ENCODE measurements at places on chromosomes 3 and 15.

GRCh38 chr3:52831500-52832301, 1.2 kb upstream of the ITIH4 start:
- DNase-seq, result no peak

GRCh38 chr15:87792250-87793040, 464.1 kb downstream of the NTRK3 start:
- no peak for DNase-seq

- DNase-seq, result no peak
Measured at GRCh38 chr3:40800343-40800742, 275.6 kb downstream of the ZNF621 start.

DNA sequence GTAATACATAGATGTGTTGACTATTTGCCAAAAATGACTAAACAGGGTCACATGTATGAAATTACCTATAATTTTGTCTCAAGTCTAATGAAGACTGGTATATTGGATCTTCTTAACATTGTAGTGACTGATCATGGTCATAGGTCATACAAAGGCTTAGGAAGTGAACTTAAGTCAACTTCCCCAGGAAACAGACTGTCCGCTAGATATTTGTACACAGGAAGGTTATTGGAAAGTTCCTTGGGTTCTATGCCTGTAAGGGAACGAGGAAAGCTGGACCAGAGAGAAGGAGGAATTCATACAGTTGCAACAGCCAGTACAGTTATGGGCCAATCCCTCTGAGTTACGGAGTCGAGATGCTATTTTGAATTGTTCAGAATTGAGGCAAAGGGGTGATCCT, 462.0 kb upstream of the THRB start:
- DNase-seq, result no peak

- DNase-seq, result no peak
Measured at GRCh38 chr3:154844863-154845262, 235.3 kb upstream of the MME start.

- DNase-seq, result no peak
Measured at GRCh38 chr15:25849157-25849921, 13.8 kb downstream of the ATP10A start.

DNA sequence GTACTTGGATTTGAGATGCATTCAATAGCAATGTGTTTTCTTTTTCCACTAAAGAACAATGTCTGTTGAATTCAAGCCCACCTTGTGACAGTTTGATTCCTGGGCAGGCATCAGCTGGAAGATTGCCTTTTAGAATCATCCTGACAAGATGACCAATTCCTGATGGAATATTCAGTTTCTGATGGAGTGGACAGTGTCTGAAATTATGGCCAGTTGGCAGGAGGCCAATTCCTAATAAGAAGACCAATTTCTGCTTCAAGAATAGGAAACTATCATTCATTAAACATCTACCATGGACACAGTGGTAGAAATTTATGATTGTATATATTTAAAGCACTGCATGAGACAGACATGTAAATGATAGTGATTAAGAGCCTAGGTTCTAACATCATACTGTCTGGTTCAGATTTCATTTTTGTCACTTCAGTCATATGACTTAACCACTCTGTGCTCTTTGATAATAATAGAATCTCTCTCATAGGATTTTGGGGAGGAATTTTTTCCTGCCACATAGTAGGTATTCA, 133.6 kb downstream of the CLSTN2 start:
- no peak for DNase-seq

DNA sequence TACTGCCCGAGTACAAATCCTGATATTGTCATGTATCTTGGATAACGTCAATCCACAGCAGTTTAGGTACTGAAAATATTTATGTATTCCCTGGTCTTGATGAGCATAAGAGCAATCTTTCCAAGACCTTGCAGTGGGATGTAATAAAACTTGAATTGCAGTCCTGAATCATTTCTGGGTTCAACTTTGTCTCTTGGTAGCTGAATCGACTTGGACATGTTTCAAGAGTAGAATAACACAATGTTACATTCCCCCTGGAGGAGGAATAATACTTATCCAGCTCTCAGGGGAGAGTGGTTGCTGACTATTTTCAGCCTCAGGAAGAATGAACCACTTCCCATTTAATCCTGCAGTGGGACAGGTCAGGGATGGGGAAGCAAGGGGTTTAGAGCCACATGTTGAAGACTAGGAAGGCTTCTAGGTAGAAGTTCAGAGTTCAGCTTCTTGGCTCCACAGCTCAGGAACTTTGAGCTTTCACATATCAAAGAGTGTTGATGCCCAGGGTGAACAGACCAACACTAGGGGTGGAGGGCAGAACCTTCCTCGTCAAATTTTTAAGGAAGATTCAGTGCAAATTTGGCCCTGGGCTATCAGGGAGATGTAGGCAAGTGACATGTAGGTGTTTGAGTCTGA, 43.4 kb upstream of the GPD1L start:
- DNase-seq, result no peak

- no peak for DNase-seq
Measured at GRCh38 chr3:41808618-41809017, 153.3 kb downstream of the ULK4 start.

GRCh38 chr15:28945626-28946230, 60.0 kb downstream of the APBA2 start:
- no peak for DNase-seq

DNA sequence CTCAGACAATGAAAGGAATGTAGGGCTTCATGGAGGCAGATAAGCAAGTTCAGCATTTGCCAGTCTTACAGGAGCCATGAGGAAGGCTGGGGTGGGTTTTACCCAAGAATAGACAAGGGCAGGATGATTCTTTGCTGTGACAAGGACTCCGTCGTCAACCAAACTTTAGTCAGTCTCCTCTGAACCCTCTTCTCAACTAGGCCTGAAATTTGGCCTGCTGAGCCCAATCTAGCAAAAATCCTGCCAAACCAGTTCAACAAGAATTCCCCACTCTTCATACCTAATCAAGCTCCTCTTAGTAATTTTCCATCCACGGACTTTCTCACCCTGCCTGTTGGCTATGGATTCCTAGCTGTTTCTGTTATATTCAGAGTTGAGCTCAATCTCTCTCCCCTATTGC, 280.5 kb downstream of the TBL1XR1 start:
- DNase-seq, result no peak

- DNase-seq, result peak; percentile 12
Measured at GRCh38 chr3:168094877-168095610, 680 bp downstream of the GOLIM4 start.

DNA sequence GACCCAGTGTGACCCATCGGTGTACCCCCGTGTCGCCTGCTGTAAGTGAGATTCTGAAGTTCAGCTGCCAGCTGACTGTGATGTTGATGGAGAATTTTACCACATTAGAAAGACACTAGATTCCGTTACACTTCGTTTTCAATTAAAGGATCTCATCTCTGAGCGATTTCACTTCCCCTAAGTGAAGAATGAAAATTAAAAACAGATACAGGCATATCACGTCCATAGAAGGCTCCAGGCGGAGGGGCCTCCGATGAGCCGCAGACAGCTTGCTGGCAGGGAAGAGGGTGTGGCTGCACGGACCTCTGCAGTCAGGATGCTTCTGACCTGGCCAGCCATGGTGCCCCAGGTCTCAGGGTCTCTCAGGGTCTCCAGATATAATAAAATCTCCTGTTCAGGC, 6.6 kb upstream of the CPN2 start:
- DNase-seq, result no peak

- DNase-seq, result no peak
Measured at GRCh38 chr3:115141033-115141757, 5.9 kb downstream of the ZBTB20 start.

- peak; percentile 73 for DNase-seq
Measured at GRCh38 chr15:70164910-70165715, 67.4 kb upstream of the TLE3 start.

DNA sequence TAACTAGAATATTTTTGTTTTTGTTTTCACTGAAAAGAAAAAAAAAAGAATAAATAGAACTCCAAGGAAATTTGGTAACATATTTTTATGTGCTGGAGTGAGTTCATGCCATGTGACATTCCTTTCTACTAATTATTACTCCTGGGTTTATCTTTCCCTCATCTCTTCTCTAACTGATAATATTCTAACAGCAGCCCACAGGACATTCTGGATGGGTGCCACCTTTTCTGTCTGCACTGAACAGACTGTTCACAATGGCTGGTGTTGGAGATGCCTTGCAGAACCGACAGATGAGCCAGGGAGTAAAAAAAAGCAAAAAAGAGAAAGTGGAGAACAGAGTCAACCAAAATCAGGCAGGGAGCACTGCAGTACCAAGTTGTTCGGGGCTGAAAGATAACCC, 151.3 kb downstream of the OR4M2 start:
- DNase-seq, result no peak

DNA sequence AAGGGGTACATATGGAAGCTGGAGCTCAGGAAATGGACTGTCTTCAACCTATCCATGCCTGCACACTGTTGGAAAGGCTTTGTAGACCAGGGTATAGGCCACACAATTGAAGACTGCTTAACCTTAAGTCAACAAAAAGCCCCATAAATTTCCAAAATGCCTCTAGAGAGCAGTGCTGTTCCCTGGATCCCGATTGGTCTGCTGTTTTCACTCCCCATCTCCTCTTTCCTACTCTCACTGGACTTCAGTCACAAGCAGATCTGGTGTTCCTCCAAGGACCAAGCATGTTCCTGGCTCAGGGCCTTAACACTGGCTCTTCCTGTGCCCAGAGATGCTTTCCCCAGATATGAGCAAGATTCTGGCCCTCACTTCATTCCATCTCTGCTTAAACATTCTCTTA, 22.8 kb upstream of the LRRC34 start:
- DNase-seq, result no peak

DNA sequence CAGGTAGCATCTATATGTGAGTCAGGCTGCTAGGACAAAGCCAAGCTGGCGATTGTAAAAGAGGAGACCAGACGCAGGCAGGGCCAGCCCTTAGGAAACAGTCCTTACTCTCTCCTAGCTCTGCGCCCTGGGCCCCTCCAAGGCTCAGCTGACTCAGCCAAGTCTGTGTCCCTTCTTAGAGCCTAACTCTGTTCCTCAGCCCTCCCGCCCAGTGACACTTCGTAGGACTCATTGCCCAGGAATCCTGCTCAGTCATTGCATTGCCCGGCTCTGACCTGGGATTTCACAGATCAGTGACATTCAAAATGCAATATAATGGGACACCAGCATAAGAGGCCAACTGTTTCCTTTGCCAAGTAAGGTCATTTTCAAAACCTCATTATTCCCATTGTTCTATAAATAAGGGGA, 244.2 kb downstream of the TLE3 start:
- DNase-seq, result no peak

DNA sequence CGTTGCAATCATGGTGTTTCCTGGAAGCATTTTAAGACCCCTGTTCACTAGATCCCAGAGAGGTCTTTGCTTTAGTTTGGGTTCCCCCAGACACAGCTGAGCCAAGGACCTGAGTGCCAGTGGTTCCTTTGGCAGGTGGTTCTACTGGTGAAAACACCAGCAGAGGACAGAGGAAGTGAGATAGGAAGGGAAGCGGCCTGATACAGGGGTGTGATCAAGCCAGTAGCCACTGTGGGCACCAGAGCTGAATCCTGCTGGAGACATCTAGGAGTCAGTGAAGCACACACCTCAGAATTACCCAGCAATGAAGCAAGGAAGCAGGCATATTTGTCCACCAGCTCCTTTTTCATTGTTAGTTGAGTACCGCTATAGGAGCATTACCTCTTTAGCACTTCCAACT, 243.2 kb upstream of the NR2E3 start:
- DNase-seq, result no peak

DNA sequence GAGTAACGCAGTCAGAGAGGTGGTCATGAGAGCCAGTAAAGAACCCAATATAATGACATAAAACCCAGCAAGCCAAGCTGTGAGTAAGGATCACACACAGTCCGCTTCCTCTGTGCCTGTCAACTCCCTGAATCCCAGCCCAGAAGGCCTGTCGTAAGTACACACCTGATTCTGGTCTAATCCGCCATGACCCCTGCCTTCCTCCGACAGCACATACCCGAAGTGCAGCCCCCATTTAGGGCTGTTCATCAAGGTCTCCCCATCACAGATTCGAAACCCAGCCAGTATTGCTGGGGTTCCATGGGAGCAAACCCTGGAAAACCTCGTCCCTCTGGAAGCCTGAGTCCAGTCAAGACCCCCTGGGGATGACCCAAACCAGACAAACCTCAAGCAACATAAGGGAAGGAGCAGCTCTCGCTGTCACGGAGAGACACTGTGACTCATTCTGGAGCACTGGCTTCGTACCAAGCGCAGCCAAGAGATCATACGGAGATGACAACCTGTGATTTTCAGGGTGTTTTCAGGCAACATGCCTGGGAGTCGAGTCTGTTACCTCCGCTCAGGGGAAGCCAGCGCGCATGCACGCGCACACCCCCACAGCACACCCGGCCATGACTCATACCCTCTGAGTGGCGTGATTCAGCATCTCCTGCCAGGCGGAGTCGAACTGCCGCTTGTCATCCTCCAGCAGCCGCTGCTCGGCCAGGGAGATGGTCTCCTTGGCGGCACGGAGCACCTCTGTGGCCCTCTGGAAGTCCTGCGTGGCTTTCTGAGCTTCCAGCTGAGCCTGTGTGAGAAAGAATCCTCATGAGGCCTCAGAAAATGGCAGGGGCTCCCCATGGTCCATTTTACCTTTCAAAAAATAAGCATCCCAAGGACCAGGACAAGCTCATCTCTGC, 63.0 kb downstream of the SH3BP5 start:
- DNase-seq, result no peak

DNA sequence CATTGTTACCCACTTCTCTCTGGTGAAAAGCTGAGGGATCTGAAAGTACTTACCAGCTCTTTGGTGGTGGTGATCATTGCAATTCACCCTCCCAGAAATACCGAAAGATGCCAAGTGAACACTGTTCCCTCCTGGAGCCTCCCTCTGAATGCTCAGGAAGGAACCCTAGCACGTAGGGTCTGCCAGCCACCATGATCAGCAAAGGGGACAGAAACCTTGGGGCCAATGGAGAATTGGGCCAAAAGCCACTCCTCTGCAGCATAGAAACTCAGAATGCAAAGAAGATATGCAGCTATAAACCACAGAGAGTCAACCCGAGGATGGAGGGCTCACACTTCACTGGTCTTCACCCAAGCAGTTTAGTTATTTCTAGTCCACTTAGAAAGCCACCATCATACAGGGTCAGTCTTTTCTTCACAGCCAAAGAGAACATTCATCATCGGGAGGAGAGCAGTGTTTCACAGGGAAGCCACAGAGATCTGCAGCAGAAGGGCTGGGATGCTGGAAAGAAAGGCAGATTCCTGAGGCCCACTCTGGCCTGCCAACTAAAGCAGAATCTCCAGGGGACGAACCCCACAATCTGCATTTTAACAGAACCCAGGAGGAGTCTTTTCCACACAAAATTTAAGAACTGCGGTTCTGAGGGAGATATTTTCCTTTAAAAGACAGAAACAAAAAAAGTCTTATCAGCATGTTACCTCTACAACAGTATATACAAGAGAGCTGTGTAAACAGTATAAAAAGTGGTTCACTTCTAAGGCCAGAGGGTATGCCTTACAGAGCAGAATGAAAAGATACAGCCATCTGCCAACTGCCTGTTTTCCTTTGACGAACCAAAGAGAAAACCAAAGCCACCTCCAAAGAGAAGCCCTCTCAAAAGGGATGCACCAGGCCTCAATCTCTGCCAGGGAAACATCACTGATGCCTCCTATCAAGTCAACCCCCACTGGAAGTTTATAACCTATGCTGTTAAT, 11.3 kb downstream of the TBC1D2B start:
- DNase-seq, result no peak
